Left colon (tissue), 2 donors: ENCODE measurements at places on chromosomes 3 and 15.

DNA sequence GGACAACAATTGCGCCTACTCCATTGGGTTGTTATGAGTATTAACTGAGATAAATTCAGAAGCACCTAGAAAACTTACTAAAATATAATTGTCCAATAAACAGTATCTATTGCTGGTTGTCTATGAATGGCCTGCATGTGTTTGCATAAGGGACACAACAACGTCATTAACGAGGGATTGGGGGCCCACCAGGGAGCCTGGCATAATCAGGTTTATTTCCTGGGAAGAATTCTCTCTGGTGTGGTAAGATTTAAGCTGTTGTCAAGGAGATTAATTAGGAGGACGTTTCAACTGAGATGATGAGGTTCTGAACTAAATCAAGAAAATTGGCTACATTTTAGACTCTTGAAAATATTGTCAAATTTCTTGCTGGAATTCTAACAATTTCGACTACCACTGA lies 176.1 kb upstream of the CDIN1 start:
- DNase-seq: no peak

- DNase-seq: no peak
These were observed 25.4 kb downstream of the COMMD2 start for GRCh38 chr3:149726716-149727407.

DNA sequence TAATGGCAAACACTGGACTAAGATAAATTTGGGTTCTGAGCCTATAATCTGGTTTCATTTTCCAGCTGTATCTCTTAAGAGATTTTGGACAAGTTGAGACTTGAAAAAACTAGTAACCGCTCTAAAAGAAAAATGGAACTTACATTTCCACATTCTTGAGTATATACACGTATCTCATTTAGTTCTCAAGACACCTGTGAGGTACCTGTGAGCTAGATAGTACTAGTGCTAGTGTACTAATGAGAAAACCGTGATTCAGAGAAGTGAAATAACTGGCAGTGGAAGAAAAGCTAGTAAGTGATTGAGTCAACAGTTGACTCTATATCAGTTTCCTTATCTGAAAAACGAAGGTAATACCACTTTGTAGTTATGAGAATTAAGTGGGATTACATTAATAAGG lies 62.2 kb upstream of the PAQR5 start:
- no peak for DNase-seq

DNA sequence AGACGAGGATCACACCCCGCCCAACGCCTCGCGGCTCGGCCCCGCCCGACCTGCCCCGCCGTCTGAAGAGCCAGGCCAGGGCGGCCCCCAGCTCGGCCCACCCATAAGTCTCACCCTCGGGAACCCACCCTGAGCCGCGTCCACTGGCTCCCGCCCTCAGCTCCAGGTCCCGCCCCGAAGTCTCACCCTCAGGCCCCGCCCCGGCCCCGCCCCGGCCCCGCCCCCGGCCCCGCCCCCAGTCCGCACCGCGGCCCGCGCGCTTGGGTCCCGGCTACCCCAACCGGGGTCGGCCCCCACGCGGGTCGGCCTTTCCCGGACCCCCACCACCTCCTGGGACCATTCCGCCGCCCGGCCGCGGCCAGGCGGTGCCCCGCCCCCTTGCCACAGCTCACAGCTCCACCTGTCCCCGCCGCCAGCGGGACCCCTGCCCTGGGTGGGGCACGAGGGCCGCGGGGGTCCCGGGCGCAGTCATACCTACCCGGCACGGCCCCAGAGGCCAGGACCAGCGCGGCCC lies 489 bp downstream of the CSPG5 start:
- DNase-seq: peak; percentile 49

DNA sequence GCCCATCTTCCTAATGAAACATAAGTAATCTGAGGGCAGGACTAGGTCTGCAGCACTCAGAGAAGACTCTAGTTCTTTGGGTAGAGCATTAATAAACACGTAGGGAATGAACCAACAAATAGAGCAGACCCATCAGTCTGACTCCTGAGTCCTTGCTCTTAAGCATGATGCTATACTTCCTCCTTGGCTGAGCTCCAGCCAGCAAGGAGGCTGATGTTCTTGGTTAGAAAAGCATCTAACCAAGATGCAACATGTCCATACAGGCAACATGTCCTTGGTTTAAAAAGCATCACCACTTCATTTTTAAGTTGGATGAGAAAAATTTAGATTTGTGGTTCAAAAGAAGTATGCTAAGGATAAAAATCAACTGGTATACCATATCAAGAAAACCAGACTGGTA lies 8.5 kb upstream of the MYH15 start:
- no peak for DNase-seq
